ENCODE measurements at places on chromosomes 7 and 10.

DNA sequence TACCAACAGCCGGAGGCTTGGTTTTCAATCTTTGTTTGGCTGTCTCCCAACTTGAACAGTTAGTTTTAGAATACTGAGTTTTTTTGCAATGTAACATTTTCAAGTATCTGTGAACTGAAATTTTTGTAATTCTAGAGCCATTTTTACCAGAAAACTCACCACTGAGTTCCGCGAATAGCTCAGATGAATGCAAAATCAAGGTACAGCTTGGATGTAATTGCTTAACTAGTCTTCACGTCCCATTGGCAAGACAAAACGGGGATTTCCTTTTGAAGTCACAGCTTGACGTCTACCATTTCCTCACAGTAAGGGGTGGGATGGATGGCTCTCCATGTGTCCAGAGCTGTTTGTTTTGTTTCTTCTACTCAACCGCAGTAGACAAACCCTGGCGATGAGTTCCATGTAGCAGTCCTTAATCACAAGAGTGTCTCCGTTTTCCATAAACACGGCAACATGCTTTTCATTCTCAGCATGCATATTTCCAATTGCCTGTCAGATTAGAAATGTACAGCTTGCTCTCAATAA lies 55.8 kb upstream of the FGFR2 start:
- no peak for DNase-seq

DNA sequence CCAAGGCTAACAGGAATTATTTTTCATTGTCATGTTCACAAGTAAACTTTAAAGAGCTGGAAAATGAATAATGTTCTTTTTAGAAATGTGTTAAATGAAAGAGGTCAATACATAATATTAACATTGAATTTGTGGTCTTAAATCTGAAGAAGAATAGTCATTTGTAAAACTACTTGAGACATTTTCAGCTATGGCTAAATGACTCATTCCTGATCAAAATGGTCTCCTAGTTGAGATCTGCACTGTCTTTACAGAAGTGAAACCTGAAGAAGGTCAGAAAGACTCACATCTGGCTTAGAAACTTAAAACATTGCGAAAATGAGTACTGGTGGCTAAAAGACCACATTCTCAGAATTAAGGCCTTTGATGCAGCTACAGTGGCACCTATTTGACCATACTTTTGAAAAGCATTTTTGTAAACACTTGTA lies 5.9 kb downstream of the PIK3CG start:
- DNase-seq = peak; percentile 95

- no peak for DNase-seq
Measured at GRCh38 chr10:94292434-94293090, 70.2 kb downstream of the NOC3L start.

- peak; percentile 56 for DNase-seq
Measured at GRCh38 chr7:107742678-107743566, 1.0 kb upstream of the CBLL1 start.

DNA sequence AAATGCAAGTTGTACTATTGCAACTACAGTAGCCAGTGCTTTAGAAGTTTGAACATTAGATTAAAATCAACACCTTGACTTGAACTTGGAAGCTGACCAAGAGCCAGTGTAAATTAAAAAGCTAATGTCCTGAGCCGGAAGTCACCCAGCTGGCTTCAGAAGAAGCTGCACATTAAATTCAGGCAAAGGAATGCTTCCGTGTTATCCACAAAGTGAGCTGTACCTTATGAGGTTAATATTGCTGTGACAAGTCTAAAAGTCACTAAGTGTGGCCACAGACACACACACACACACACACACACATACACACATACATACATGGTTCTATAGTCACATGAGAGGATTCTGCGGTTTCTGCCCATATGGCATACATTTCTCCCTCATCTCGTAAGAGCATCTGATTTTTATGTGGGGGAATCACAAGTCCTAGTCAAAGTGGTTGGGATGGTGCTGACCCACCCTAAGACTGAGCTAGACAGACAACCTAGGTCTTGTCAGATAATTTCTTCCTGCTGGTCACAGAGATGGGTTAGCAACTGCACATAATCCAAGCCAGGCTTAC lies 612.9 kb downstream of the SORCS1 start:
- DNase-seq = no peak

DNA sequence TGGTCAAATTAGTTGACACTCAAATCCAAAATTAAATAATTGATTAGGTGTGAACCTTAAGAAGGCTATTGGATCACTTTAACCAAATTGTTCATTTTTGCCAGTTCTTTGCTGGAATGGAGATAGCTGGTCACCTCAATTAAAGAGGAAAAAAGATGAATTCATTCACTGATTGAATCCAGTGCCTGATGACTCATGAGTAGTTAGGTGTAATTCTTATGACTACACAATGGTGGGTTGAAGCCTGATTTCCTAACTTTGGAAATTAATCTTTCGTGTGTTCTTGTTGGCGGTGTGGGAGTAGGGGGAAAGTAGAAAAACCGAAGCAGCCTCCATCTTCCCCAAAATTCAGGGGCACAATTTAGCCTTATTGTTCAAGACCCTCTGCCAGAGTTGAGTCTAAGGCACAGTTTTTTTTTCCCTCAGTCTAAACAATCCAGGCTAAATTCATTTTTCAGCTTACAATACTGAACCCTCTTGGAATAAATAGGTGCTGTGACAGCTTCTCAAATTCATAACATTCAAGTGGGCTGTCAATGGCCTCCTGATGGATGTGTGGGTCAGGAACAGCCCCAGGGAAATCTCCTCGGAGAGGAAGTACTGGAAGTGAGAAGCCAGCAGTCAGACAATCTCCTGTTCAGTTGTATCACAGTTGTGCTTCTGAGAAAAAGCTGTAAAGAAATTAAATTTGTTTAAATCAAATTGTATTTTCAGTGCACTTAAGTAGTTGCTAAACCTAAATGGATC lies 356.6 kb downstream of the BBS9 start:
- DNase-seq = no peak

GRCh38 chr7:106537119-106537518 lies 123.8 kb downstream of the CCDC71L start:
- no peak for DNase-seq

DNA sequence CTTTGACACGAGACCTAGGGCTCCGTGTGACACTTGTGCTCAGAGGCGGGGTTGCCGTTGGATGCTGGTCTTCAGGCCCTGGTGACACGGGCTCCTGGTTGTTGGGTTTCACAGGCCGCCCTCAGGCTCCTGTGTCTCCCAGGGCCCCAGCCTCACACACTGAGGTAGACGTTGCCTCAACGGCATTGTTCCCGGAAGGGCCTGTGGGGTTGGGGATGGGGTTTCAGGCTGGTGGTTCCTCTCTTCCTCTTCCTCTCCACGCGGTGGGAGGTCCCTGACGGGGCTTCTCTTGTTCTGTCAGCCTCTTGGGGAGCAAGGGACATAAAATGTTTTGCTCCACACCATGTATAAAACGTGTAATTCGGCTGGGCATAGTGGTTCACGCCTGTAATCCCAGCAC lies 125.1 kb downstream of the TRRAP start:
- DNase-seq = no peak

DNA sequence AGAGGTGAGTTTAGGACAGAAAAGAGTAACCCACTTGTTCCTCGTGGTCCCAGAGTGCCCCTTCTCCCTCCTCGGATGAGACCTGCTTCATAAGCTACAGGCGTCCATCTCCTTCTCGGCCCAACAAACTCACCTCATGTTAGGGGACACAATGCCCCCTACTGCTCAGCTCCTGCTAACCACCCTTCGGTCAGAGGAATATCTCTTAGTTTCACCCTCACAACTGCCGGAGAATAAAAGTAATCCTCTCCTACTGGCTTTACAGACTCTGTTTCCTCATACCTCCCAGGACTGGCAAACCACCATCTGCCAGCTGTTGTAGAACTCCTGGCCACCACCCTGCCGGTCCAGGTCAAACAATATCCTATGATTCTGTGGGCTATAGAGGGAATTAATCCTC lies 3.2 kb downstream of the AKR1B15 start:
- no peak for DNase-seq

DNA sequence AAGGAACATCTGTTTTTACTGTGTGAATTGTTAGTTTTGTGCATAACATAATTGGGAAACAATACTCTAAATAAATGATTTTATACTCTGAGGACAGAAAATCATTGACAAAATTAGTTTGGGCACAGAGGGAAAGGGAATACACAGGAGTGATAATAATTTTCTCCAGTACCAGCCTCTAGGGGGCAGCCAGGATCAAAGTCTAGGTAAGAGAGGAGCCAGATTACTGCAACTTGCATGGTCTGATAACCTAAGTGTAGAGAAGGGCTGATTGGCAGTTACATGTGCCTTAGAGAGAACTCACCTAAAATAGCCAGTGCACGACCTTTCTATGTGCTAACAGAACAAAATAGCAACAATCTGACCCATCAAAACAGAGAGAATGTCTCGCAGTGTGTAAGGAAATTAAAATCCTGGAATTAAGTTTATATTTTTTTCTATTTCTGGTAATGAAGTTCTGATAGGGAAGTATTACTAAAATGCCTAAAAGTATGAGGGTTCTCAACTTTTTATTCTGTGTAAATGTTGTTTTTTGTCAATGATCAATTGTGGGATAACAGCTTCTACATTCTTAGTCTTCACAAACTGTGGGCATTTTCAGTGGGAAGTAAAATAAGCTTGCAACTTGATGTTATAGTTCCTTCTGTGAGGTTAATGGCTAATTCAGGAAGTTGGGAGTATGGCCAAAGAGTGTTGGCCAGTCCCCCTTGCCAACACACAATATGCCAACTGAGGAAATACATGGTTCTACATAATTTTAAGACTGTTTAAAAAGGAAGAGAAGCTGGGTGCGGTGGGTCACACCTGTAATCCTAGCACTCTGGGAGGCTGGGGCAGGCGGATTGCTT lies 66.4 kb downstream of the EXOC6 start:
- no peak for DNase-seq

- no peak for DNase-seq
Measured at GRCh38 chr10:16919121-16919982, 102.1 kb upstream of the RSU1 start.

- DNase-seq = no peak
Measured at GRCh38 chr7:133253519-133253875, 619 bp downstream of the EXOC4 start.

DNA sequence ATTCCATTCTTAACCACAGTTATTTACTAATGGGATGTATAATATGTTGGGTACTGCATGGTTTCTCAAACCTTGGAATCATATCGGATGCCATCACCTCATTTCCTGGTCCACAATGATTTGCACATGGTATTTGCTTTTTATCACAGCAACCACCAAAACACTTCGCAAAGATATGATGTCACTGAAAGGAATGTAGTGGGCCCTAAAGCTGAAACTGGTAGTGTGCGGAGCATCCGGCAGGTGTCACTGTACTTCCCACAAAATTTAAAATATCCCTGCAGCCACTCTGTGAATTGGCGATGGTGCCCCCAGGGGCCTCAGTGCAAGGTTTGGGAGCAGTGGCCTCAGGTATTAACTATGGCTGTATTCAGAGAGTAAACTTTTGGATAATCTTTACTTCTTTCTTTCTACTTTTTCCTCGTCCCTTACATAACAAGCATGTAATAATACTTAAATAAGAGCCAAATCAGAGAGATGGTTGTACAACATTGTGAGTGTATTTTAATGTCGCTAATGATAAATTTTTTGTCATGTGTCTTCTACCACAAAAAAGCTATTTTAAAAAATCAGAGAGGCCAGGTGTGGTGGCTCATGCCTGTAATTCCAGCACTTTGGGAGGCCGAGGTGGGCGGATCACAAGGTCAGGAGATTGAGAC lies 66.2 kb downstream of the FAM241B start:
- DNase-seq = no peak

GRCh38 chr7:106367018-106367420 lies 82.2 kb upstream of the NAMPT start:
- DNase-seq = no peak

DNA sequence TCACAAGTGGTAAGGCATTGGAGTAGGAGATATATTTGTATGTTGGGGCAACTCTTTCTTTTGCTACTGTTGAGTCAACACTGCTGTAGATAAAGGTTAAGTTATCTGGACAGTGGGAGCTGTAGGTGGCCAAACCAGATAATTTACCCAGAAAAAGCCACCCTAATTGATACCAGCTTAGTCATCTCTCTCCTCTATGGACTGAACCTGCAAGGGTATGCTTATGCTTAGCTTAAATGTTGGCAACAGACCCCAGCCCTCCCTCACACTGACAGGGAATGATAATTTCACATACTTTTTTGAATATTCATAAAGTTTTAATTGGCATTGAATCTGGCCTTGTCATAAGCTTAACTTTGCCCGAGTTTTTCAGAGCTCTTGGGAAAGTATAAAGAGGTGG lies 66.3 kb downstream of the CREB5 start:
- no peak for DNase-seq

DNA sequence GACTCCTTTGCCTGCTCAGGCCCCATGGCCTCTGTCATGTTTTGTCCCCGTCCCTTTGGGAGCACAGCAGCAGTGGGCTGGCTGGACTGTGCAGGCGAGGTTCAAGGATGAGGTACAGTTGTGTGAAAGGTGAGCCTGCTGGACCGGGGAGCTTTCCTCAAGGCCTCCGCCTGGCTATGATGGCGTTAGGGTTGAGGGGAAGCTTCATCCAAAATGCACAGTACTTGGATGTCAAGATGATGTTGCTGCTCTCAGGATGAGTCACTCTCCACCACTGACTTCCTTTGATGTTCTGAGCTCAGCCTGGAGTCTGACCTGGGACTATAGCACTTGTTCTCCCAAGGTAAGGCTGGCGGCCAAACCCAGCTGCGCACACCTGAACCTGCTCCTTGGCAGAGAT lies 152.7 kb upstream of the SHH start:
- DNase-seq = no peak

GRCh38 chr7:47253650-47254080 lies 328.2 kb downstream of the TNS3 start:
- DNase-seq = no peak

DNA sequence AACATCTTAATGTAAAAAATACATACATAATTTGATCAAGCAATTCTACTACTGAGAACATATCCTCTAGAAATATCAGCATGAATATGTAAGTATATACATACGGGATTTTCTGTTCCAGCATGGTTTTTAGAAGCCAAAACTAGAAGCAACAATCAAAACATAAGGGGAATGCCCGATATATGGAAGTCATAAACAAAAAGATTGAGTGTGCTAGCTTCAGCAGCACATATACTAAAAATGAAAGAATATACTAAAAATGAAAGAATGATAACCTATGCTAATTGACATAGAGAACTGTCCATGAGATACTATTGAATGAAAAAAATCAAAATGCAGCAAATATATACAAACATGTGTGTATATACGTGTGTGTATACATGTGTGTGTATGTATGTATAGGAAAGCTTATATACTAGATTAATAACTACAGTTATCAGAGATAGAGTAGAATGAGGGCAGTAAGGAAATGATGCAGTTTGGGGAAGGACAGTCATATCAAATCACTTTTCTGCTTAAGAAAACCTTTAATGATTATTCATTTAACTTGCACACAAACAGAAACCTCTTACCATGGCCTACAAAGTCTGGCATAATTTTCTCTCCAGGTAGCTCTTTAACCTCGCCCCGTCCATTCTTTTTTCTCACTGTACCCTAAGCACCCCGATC lies 72.9 kb downstream of the NPY start:
- DNase-seq = no peak

- no peak for DNase-seq
Measured at GRCh38 chr10:124849111-124849773, 47.6 kb downstream of the ABRAXAS2 start.

Data from GM12878 (cell line).